Activated CD8-positive, alpha-beta T cell treated with anti-CD3 and anti-CD28 coated beads for 36 hours (primary cell): ENCODE measurements at places on chromosomes 2 and 18. TPM values are rescaled to one million over a fixed set of nuclear protein-coding genes. Genes with fewer than 3 reads are reported as not detected.
A peak's percentile ranks its signal among the peaks of the same experiment; 100 is the strongest.

Gene SPR
- 7.8 TPM for total RNA-seq

GRCh38 chr2:121179467-121179866 lies 105.5 kb downstream of the TFCP2L1 start:
- no peaks in the 10 kb centered on the region for H3K4me1 ChIP-seq
- H3K27me3 ChIP-seq: peaks cover 2% of the 10 kb centered on the region
- no peak for DNase-seq

Gene AQP12A
- not detected for total RNA-seq

GRCh38 chr18:79193826-79194225 lies 124.6 kb downstream of the ATP9B start:
- peaks cover 7% of the 10 kb centered on the region for H3K4me1 ChIP-seq
- H3K27ac ChIP-seq: no peak overlapping the region
- no peak for DNase-seq
- H3K4me3 ChIP-seq: no peak overlapping the region
- no peaks in the 10 kb centered on the region for H3K27me3 ChIP-seq

GRCh38 chr2:236485519-236485918 lies 84.1 kb upstream of the ACKR3 start:
- H3K36me3 ChIP-seq: peaks cover 1% of the 10 kb centered on the region
- DNase-seq: no peak
- H3K4me3 ChIP-seq: no peak overlapping the region
- H3K4me1 ChIP-seq: no peaks in the 10 kb centered on the region
- no peak overlapping the region for H3K27ac ChIP-seq

- peaks cover 26% of the 10 kb centered on the region for H3K36me3 ChIP-seq
- H3K4me3 ChIP-seq: peak overlapping the region; percentile 87
- no peaks in the 10 kb centered on the region for H3K27me3 ChIP-seq
- peaks cover 9% of the 10 kb centered on the region for H3K4me1 ChIP-seq
- DNase-seq: no peak
- no peak overlapping the region for H3K27ac ChIP-seq
These were observed 1.2 kb upstream of the ZNF892 start for GRCh38 chr2:95206096-95206495.

- no peaks in the 10 kb centered on the region for H3K36me3 ChIP-seq
- no peak overlapping the region for H3K27ac ChIP-seq
- DNase-seq: no peak
- no peaks in the 10 kb centered on the region for H3K27me3 ChIP-seq
- no peak overlapping the region for H3K4me3 ChIP-seq
These were observed 115.0 kb downstream of the MREG start for GRCh38 chr2:215898363-215898762.

- no peaks in the 10 kb centered on the region for H3K27me3 ChIP-seq
- H3K4me3 ChIP-seq: no peak overlapping the region
- no peaks in the 10 kb centered on the region for H3K4me1 ChIP-seq
- DNase-seq: no peak
These were observed 359.1 kb upstream of the SPRED2 start for GRCh38 chr2:65791404-65791975.

- DNase-seq: no peak
- peaks cover 25% of the 10 kb centered on the region for H3K36me3 ChIP-seq
- H3K4me3 ChIP-seq: no peak overlapping the region
- no peak overlapping the region for H3K27ac ChIP-seq
- H3K27me3 ChIP-seq: no peaks in the 10 kb centered on the region
- peaks cover 4% of the 10 kb centered on the region for H3K4me1 ChIP-seq
These were observed 68.0 kb downstream of the BOLA3 start for GRCh38 chr2:74079522-74080341.

Gene CRYGD
- not detected for total RNA-seq
